ENCODE measurements at places on chromosomes 1 and 21.

DNA sequence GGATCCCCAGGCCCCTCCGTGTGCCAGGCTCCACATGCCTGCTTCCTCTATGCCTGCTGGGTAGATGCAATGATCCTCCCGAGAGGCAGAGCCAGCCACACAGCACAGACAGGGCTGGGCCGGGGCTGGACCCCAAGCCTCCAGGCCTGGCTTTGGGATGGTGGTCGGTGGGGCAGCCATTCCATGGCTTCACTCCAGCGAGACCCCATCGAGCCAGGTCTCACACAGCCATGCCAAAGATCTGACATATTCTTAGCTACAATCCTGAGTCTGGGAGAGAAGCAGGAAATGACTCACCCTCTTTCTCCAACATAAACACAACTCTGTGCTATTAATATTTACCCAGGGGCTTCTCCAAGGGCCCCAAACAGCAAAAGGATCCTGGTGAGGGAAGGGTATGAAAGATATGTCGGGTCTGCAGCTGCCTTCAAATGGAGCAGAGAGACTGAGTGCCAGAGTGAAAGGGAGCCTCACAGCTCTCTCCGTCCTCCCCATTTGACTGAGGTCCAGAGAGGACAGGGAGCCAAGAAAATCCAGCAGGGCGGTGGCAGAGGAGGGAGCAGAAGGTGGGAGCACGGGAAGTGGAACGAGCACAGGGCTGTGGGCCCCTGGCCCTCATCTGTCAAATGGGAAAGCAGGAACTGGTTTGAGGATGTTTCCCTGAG lies 639.5 kb downstream of the MATN1 start:
- no peak for DNase-seq

GRCh38 chr1:99735852-99736251 lies 30.6 kb downstream of the FRRS1 start:
- no peak for DNase-seq

GRCh38 chr1:161486806-161487741 lies 18.2 kb upstream of the FCGR2A start:
- peak; percentile 81 for DNase-seq

GRCh38 chr1:201113451-201114244 lies 1.4 kb upstream of the CACNA1S start:
- DNase-seq: no peak

- peak; percentile 94 for DNase-seq
These were observed 65.5 kb downstream of the NID1 start for GRCh38 chr1:235999259-235999925.

GRCh38 chr1:223714849-223715603 lies 2.7 kb downstream of the CAPN2 start:
- DNase-seq: peak; percentile 35

DNA sequence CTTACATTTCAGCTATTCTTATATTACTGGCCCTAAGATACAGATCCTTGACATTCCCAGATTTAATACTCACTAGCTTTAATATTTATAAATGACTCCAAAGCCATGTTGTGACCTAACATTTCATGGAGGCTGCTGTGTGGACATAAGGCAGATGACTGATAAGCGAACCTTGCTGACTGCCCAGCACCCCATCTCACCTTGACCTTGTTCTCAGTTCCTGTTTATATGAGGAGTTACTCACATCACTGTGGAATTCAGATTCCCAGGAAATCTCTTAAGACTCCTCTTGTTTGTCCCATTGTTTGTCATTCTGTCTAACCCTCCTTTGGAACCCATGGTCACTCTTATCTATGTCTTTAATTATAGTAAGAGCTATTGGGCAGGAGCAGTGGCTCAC lies 21.9 kb downstream of the RAB3B start:
- no peak for DNase-seq

DNA sequence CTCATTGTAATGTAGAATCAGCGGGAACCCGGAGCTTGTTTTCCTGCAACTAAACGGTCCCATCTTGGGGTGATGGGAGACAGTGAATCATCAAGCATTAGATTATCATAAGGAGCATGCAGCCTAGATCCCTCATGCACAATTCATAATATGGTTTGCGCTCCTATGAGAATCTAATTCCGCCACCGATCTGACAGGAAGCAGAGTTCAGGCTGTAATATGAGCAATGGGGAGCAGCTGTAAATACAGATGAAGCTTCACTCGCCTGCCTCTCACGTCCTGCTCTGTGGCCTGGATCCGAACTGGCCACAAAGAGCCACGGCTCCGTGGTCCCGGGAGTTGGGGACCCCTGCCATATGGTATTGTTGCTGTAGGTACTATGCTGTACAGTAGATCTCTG lies 1.6 kb downstream of the IFI44 start:
- no peak for DNase-seq

- DNase-seq: no peak
These were observed 72.4 kb upstream of the POU3F1 start for GRCh38 chr1:38118976-38119375.

DNA sequence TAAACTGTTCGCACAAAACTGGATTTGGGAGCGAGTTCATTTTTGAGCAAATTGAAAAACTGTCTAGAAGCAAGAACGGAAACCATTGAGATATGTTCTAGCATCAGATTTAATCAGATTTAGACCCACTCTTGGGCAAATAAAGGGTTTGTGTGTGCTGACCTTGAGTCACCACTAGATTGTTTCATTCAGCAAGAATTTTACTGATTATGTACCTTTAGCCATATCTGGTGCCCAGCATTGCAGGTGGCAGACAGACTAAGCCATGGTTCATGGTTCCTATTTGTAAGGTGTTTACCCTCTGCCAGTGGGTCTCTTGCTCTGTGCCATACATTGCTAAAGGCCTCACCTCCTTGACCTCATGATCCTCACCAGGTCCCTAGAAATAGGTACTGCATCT lies 1.4 kb downstream of the NUDC start:
- DNase-seq: no peak

- DNase-seq: peak; percentile 50
These were observed 24.6 kb downstream of the DMAP1 start for GRCh38 chr1:44237721-44238457.
